ENCODE measurements at places on chromosomes 7 and 10.

GRCh38 chr7:142890874-142891485 lies 5.4 kb upstream of the TRPV6 start:
- DNase-seq = no peak

- no peak for DNase-seq
Measured at GRCh38 chr7:1234881-1235500, 2.3 kb downstream of the UNCX start.

GRCh38 chr7:108511939-108512338 lies 14.0 kb downstream of the PNPLA8 start:
- no peak for DNase-seq

DNA sequence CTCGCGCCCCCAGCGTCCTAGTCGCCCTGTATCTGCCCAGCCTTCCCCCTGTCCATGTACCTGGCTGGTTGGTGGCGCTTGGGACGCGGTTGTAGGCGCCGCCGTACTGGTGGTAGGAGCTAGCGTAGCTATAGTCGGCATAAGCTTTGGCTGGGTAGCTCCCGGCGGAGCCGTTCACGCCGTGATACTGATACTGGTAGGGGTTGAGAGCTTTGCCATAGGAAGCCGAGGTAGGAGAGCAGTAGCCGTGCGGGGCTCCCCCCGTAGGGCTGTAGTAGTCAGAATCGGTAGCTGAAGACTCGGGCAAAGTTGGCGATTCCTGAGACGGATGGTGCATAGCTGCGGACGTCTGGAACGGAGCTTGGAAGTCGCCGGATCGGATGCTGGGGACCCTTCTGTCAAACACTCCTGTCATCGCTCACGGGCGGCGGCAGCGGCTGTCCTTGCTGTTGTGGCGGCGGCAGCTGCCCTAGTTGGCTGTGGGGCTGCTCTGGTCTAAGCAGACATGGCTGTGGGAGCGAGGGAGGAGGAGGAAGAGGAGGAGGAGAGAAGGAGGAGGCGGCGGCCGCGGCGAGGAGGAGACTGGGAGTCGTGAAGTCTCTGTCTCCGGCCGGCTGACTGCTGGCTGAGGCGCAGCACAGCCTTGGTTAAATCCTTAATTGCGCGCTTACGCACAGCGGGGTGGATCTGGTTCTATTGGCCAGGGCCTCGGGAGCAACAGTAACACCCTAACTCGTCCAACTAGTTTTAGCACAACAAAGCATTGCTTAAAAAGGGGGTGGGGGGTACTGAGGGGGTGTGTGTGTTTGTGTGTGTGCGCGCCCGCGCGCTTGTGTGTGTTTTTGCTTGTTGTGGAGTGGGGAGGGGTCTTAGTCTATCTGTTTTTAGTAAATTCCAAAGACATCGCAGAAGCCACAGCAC lies at the start of gene DLX5:
TSS of gene DLX5 (minus strand) at position 623 of the 921 bp plus-strand sequence. CDS start at position 415, 208 bp downstream.
- DNase-seq = no peak

DNA sequence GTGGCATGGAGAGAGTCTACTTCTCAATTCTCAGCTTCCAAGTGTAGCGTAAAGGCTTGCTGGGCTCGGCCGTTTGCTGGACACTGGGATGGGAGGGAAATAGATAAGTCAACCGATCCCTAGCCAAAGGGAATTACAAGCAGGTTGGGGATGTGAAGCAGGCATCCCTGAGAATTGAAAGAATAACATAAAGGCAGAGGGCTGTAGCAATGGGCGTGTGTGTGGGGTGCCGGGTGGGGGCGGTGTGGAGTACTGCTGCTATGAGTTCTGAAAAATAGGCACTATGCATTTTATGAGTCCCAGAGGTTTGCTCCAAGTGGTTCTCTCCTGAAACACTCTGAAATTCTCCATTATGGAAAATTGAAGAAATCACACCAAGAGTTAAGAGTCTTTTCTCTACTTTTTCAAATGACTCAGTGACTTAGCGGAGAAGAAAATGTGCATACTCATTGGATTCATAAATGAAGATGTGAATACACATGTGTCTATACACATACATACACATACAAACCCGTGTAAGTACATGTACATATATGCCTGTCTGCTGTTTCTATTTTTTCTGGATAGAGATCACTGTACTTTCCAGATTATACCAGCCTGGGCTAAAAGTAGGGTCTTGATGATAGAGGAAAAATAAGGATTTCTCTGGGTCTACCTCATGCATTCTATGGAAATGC lies 65.4 kb downstream of the ADRA2A start:
- no peak for DNase-seq

DNA sequence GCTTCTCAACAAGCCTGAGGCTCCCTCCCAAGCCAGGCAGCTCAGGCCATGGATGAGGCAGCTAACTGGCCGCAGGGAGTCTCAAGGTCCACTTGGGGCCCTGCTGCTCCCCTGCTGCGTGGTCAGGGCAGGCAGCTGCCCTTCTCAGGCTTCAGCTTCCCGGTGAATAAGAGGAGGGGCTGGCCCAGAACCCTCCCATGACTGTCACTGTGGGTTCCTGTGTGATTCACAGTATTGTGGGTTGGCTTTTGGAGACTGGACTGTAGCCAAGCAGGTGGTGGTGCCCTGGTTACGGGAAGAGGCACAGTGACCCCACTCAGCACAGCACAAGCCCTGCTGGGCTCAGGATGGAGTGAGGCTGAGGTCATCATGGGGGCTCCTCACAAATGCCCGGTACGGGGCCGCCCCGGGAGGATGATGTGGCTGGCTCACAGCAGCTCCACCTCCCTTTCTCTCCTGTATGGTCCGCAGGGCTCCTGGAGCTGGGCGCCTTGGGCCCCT lies 189.8 kb downstream of the HECW1 start:
- DNase-seq = no peak

- no peak for DNase-seq
Measured at GRCh38 chr10:130664526-130664925, 528.3 kb downstream of the GLRX3 start.

GRCh38 chr10:101032637-101033224 lies 1.7 kb downstream of the SFXN3 start:
- DNase-seq = peak; percentile 40

DNA sequence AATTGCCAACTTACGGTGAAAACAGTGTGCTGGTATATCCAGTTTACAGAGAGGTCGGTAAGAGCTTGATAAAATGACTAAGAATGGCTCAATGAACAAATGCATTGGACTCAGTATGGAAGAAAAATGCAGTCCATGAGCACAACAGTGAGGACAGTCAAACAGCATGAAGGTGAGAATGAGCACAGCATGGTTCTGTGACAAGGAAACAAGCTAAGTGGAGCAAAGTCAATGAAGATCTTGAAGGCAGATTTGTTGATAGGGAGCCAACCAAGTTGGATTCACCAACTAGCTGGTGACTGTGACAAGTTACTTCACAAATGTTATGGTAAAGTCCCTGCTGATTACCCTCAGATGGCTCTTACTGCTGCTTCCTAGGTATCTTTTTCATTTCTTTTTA lies 75.9 kb downstream of the SHOC2 start:
- DNase-seq = no peak

GRCh38 chr10:1163831-1164230 lies 107.6 kb downstream of the WDR37 start:
- DNase-seq = no peak

GRCh38 chr7:129906700-129907099 lies 46.1 kb downstream of the UBE2H start:
- DNase-seq = no peak

GRCh38 chr7:108614896-108615295 lies 45.2 kb downstream of the DNAJB9 start:
- DNase-seq = no peak

- DNase-seq = no peak
Measured at GRCh38 chr7:98135984-98136383, 29.3 kb downstream of the LMTK2 start.

GRCh38 chr7:19621740-19622139 lies 87.1 kb downstream of the POLR1F start:
- DNase-seq = no peak

DNA sequence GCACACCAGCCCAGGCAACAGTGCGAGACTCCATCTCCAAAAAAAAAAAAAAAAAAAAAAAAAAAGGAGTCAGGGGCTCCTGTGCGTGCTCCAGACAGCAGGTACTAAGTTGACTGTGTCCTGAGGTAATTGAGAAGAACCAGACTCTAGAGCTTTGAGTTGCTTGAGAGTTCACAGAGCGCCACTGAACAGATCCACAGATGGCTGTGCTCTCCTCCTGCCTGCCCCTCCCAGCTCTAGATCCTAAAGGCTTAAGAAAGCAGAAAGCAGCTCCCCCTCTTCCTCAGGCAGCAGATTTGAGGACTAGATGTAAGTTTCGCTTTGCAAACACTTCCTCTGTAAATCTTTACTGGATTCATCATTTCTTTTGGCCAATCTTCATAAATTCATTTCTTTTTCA lies 38.7 kb downstream of the SHH start:
- no peak for DNase-seq

DNA sequence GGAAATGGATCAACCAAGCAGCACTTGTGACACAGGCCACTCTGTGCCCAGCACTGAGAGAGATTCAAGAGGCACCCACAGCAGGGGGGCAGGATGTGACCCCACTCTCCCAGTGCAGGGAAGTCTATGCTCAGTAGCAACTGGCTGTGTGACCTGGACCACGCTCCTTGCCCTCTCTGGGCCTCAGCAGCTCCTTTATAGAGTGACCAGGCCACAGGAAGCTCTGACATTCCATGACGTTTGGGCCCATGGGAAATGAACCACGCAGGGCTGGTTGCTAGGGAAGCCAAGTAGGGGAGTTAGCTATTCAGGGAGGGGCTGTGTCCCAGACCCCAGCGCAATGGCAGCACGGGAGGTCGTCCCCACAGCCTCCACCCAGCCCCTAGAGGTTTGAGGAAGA lies 232.6 kb downstream of the USP6NL start:
- no peak for DNase-seq

DNA sequence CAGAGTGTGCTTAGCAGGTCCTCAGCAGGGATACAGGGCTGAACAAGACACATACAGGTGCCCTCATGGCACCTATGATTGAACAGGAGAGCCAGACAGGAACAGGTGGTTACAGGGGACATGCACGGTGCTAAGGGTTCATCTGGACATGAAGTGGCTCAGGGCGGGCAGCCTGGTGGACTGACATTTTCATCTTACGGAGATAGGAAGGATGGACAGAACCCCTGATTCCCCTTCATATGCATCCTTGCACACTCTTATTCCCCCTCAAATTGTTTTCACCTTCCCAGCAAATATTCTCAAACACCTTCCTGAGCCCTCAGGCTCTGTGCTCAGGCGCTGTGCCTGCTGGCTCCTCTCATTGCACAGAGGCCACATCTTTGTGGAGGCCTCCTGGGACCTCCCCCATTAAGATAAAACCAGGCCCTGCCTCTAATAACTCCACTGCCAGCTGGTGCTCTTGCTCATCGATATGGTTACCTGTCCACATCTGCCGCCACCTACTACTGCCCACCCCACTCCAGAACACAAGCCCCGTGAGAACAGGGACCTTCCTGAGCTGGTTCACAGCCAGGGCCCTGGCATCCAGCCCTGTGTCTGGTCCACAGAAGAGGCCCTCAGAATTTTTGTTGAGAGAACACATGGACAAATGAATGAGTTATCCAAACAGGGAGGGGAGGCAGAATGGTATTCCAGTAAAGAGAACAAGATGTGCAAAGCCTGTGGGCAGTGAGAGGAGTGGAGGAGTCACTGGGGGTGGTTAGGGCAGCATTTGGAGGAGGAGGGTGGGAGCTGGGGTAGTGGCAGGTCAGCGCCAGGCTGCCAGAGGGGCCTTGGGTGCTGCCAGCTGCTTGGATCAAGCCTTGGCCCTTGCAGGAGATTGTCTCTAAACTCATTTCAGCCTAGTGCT lies 68.9 kb upstream of the AQP1 start:
- DNase-seq = no peak

DNA sequence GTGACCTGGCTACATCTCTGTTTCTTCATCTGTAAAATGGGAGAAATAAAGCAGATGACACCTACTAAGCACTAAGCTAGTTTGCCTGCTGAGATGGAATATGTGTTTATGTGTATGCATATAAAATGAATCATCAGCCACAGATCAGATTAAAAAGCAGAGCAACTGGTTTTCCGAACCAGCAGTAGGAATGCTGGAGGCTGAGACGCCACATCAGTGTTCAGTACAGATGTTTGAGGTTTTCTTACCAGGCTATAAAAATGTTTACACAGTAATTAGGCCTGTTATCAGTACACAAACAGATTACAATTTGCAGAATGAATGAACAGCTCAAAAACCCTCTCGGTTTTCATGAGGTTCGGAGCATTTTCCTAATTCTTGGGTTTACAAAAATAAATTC lies 85.8 kb downstream of the CALN1 start:
- DNase-seq = no peak

GRCh38 chr7:91875851-91876250 lies 4.7 kb downstream of the MTERF1 start:
- no peak for DNase-seq

DNA sequence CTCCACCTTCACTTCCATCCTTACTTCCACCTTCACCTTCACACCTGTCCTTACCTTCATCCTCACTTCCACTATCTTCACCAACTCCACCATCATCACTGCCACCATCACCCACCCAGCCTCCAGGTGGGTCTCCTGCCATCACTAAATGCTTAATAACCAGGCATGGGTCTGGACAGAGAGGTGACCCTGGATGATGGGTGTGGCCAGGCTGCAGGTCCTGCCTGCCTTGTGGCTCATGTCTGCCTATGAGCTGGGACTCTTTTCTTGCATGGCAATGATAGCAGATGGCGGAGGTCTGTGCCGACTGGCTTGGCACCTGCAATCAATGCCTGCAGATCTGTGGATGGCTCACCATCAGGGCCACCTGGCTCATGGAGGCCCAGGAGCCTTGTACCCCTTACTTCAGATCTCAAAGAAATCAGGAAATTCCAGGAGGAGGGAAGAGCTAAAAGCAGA lies 60.1 kb upstream of the ELN start:
- DNase-seq = no peak

GRCh38 chr7:115932880-115933279 lies 97.7 kb downstream of the TFEC start:
- no peak for DNase-seq

DNA sequence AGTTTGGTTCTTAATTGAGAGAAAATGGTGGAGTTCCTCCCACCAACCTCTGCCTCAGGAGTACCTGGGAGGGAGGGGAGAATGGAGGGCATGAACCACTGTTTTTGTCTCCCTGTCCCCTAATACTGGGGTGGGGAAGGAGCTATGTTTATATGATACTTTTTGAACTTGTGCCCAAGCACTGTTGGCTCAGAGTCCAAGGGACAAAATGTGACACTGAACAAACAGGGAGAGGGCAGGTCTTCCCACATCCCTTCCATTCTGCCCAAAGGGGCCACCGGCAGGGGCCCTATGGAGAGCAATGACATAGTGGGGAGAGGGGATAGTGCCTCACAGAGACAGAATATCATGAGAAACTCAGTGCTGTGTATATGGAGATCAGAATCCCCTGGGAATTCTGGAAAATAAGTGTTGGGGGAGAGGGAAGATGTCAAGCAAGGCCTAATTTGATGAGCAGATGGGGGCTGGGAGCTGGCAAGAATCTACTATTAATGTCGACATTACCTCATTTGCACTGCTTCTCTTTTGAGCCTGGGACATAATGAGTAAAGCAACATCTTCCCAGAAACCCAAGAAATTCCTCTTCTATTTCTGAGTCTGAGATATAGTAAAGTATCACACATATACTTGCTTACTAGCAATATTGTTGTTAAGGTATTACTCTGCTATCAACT lies 180.6 kb downstream of the CYP26A1 start:
- no peak for DNase-seq

GRCh38 chr7:115125312-115125711 lies 203.4 kb downstream of the MDFIC start:
- DNase-seq = no peak
